ENCODE measurements at places on chromosomes 1 and 21.

DNA sequence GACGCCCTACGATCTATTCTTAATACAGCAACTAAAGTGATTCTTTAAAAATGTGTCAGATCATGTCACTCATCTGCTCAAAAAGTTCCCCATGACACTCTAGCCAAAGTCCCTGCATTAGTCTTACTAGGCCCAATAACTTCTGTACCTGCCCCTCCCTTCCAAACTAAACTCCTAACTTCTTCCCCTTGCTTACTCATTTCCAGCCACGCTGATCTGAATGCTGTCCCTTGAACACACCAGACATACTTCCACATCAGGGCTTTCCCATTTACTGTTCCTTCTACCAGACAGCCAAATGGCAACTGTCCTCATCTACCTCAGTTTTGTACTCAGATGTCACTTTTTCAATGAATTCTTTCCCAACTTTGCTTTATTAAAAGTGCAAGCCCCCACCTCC lies 1.2 kb downstream of the PPT1 start:
- DNase-seq, result peak; percentile 12

DNA sequence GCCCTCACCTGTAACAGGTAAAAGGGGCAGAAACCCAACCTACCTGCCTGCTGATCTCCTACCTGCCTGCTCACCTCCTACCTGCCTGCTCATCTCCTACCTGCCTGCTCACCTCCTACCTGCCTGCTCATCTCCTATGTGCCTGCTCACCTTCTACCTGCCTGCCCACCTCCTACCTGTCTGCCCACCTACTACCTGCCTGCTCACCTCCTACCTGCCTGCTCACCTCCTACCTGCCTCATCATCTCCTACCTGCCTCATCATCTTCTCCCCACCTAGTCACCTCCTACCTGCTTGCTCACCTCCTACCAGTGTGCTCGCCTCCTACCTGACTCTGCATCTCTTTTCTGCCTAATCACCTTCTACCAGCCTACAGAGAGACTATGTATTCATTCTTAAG lies 452.9 kb downstream of the MATN1 start:
- no peak for DNase-seq

DNA sequence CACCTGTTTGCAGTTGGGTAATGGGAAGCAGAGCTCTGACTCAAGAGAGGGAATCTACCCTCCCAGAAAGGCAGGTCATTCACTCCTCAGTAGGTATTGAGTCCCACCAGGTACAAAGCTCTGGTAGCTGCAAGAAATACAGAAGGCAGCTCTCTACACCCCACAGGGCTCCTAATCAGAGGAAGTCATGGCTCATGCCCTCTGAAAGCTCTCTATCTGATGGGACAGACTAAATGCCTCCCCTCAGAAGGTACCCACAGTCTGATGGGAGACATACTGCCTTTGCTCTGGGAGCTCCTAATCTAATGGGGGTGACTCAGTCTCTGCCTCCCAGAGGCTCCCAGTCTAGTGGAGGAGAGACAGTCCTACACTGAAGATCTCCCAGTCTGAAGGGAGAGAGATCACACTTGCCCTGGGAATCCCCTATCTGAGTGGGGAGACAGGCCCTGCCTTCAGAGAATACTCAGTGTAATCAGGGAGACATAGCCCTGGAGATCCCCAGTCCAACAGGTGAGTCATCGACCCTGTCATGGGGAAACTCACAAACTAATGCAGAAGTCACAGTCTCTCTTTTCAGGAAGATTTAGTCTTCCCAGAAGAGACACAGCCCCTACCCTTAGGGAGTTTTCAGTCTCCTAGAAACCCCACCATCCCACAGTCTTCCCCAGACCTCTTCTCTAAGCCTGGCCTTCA lies 23.7 kb downstream of the CAMK1G start:
- DNase-seq, result peak; percentile 74

DNA sequence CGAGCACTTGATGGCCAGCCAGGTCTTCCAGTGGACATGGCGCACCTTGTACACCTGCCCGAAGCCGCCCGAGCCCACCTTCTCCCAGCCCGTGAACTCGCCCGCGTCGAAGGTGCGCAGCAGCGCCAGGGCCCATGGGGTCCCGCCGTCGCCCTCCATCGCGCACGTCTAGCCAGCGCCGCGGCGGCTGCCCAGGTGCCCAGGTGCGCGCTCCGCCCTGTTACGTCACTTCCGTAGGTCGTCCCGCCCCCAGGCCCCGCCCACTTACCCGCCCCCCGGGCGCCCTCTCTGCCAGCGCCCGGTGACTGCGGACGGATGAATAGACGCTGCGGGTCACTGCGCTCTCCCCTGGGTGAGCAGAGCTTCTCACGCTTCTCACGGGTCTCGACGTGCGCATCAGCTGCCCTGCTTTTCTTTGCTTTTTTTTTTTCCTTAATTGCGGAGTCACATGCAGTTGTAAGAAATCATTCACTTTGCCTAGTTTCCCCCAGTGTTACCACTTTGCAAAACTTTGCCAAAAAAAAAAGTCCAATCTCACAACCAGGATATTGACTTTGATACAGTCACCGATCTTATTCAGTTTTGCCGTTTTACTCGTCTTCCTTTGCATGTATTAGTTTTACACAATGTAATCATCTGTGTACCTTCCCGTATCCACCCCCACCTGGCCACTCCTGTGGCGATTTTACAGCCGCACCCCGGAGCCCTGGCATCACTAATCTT lies at the start of gene RIPK4:
RIPK4 (minus strand) TSS at position 170 of the 723 bp plus-strand sequence; CDS start at position 159, 11 bp downstream.
- DNase-seq, result peak; percentile 88

DNA sequence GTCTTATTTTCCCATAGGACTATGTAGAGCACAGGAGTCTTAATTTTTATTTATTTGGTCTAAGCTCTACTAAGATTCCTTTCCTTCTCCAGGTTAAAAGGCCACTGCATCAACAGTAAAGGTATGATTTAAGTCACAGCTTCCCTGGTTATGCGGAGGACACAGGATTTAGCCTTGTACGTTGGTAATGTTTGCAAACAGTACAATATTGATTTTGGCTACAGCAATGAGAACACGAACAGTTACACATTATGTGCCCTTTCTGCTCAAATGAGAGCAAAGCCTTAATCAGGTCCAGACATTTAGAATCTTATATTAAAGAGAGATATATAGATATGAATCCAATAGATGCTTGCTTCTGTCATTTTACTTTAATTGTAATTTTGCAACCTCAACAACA lies 264.0 kb downstream of the NUF2 start:
- DNase-seq, result no peak

GRCh38 chr1:115428676-115429075 lies 90.6 kb upstream of the NGF start:
- DNase-seq, result no peak

DNA sequence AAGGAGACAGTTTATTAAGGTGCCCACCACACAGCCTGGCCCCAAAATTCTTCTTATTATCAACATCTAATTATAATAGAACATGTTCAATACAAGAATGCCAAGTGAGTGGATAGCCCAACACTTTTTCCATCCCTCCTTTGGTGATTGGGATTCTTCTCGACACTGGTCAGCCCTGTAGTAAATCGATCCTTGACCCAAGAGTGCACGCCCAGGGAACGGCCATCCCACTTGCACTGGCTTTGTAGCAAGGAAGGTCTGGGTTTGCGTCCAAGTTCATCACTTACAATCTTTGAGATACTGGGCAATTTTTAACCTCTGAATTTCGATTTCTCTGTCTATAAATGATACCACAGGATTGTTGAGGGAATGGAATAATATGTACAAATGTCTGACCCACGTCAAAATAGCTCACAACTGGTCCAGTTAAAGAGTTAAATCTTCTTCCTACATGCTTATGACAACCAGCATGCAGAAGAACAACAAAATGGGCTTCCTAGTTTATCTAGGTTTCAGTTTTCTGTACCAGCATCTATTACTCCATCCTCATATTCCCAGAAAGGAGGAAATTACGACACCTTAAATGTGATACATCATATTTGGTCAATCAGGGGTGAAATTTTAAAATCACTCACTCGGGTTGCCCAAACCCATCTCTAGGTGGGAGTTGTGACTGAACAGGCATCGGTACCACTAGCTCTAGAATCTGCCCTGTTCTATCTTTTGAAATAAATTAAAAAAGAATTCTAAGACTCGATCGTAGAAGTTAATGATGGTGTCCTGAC lies 161.8 kb downstream of the CLIC6 start:
- no peak for DNase-seq

DNA sequence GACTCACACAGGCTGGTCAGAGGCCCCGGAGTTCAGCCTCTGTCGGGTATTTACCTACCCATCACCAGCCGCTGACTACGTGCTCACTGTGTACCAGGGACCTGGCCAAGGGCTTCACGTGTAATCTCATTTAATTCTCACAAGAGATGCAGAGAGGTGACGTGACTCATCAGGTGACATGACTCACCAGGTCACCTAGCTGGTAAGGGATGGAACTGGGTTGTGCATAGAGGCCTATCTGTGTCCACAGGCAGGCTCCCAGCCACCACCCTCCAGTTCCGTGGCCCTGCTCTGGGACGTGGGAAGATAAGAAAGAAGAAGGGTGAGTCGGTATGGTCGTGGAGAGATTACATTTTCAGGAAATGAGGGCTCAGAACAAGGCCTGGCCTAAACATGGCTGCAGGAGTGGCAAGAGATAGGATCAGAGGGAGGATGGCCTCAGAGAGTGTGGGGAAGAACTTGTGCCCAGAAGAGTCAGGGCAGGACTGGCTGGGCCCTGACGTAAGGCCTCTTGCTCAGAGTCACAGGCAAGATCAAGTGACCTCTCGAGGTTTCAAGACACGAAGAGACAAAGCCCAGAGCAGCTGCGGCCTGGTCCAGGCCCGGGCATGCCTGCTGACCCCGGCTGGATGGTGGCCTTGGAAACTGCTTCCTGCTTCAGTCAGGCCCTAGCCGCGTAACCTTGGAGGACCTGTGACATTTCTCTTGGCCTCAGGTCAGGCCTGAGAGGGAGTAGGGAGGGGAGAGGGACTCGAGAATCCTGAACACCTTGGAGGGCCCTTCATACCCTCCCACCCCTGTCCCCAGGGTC lies 52.7 kb upstream of the WASF2 start:
- DNase-seq, result no peak

DNA sequence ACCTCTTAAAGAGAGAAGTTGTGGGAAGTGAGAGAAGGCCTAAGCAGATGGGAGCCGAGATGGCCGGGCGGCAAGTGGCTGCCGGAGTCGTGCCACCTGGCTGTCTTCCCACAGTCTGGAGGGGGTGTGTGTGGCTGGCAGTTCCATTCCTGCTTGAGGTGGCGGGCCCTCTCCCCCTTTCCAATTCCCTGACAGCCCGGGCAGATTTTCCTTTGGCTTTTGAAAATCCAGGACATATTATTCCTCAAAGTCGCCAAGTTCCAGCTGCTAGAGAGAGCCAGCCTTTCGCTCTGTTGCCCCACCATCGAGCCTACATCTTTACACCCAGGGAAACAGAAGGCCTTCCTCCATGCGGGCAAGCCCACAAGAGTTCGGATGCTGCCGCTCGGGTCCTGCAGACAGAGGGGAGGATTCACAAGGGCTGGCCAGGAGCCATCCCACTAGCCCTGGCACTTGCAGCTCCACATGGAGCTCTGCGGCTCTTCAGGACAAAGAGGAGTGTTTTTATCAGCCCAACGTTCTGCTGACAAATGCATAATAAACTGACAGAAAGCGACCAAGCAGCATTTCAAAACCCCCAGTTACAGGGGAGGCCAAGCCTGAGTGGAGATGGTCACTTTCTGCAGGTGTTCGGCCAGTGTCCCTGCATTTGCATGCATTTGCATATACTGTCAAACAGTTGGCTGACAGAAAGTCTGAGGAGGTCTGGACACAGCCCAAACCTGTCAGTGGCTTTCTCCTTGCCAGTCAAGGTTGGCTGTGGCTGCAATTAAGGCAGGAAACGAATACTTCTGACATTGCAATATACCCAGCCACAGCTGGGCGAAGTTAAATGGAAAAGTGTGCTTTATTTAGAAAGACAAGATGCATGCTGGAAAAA lies 45.9 kb downstream of the OLIG1 start:
- no peak for DNase-seq

- no peak for DNase-seq
Observed at GRCh38 chr1:29462096-29462495, 225.8 kb downstream of the PTPRU start.

DNA sequence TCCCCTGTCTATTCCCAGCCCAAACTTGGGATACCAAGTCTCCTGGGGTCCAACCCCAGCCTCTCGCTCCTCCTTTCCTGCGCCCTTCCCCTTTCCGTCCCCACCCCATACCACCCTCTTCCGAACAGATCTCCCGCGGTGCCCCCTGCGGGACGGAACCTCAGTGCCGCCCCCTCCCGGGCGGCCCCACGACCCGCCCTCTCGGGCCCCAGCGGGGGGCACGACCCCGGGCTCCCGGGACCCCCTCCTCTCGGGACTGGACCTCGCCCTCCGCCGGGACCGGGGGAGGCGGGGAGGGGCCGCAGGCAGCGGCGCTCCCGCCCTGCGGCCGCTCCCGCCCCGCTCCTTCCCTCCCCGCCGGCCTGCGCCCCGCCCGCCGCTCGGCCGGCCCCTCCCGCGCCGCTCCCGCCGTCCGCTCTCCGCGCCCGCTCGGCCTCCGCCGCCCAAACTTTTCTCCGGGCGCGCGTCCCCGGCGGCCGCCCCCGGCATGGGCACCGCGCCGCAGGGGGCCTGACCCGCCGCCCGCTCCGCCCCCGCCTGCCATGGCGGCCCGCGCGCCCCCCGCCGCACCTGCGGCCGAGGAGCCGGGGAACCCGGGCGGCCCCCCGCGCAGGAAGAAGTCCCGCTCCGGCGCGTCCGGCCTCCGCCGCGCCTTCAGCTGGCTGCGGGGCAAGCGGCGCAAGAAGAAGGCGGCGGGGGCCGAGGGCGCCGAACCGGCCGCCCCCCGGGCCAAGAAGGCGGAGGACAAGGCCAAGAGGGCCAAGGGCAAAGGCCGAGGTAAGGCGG lies 39.0 kb upstream of the SYNC start:
- DNase-seq, result peak; percentile 80

- DNase-seq, result no peak
Observed at GRCh38 chr1:151324390-151324930, 2.8 kb downstream of the PI4KB start.

DNA sequence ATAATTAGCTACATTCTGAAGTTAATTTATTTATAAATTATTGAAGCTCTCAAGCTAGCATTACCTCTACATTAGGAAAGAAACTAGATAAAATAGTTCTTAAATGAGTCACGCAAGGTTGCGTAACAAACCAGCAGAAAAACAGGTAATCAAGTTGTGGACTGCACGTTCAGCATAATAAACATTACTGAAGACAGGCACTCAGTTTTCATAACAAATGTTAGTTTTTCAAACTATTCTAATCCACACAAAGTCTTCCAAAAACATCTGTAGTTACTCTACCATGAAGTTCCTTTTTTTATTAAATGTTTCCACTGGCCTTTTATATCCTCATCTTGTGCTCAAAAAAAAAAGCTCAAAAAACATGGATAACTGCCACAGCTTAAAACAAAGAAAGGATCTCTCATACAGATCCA lies 1.3 kb downstream of the TOR1AIP2 start:
- no peak for DNase-seq

GRCh38 chr21:38931291-38931690 lies 125.6 kb downstream of the ETS2 start:
- DNase-seq, result no peak

Data from GM13977 (cell line).